Colonic mucosa (tissue), 4 donors: ENCODE measurements at places on chromosomes 5 and 9.

- peak; percentile 37 for DNase-seq
Observed at GRCh38 chr5:154873791-154874331, 15.4 kb downstream of the CNOT8 start.

GRCh38 chr9:124270504-124271335 lies 13.0 kb downstream of the NEK6 start:
- DNase-seq = peak; percentile 89

GRCh38 chr5:167030500-167031120 lies 1260.8 kb upstream of the WWC1 start:
- peak; percentile 28 for DNase-seq

GRCh38 chr9:136668983-136669790 lies 6.5 kb downstream of the EGFL7 start:
- DNase-seq = no peak

DNA sequence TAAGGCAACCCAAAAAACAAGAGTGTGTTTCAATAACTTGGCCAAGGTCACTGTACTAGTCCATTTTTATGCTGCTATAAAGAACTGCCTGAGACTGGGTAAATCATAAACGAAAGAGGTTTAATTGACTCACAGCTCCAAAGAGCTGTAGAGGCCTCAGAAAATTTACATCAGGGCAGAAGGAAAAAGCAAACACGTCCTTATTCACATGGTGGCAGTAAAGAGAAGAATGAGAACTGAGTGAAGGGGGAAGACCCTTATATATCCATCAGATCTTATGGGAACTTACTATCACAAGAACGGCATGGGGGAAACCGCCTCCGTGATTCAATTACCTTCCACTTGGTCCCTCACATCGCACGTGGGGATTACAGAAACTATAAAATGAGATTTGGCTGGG lies 64.3 kb upstream of the CAMK4 start:
- no peak for DNase-seq

DNA sequence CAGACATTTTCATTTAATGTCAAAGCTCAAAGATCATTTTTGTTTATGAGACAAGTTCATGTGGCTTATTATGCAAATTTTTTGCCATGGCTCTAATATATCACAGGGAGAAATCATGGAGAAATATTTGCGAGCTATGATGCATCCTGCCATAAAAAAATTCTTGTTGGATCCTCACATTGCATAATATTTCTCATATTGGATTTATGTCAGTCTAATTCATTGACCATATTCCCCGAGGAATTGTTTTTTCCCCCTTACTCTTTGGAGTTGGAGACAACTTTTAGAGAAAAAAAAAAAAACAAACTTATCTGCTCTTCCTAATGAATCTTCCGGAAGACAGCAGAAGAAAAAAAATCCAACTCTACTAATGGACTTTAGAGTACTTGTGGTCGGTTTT lies 4.3 kb downstream of the ZNF462 start:
- no peak for DNase-seq

- DNase-seq = no peak
Observed at GRCh38 chr9:6897207-6897822, 139.5 kb downstream of the KDM4C start.

DNA sequence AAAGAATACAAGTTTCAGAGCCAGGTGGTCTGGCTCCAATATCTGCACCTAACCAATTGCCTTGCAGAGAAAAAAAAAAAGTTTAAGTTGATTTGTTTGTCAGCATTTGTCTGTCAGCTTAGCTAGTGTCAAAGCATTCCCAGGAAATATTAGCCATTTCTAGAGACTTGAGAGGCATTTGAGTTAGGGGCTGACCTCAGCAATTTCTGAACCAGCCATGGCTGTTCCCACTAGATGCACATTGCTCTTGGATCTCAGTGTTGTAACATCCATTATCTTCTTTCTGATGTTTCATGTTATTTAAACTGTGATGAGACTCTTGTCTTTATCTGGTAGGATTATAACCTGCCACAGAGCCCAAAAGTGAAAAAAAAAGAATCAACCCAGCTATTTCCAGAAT lies 102.3 kb downstream of the NDUFAF2 start:
- no peak for DNase-seq

DNA sequence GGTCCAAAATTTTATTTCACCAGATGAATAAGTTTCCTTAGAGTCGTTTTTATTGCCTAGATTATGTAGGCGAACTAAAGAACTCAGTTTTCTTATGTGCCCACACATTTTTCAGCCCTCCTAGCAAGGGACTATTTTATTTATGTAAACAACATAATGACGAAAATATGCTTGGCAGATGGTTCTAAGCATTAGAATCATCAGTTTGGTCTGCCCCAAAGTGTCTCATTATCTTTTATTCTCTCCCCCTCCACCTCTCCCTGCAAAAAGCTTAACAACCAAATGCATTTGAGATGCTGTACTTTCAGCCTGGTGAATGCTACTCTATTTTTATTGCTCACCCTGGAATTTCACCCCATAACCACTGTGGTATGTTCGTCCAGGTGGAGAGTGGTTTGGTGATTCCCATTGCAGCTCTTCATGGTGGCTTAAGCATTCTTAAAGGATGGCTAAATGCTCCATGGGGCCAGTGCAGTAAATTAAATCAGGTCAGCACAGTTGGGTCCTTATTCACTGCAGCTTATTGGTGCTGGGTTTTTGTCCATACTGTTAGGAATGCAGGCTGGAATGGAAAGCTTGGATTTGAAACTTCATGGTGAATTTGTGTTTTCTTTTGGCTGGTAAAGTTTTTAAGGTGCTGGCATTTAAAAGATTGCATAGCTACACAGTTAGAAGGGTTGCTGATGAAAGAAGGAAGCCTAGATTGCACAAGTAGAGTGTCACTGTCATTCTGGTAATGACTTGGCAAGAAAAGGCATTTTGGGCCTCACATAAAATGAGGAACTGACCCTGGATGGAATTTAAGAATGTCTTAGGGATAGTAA lies 39.2 kb downstream of the TLE4 start:
- no peak for DNase-seq

DNA sequence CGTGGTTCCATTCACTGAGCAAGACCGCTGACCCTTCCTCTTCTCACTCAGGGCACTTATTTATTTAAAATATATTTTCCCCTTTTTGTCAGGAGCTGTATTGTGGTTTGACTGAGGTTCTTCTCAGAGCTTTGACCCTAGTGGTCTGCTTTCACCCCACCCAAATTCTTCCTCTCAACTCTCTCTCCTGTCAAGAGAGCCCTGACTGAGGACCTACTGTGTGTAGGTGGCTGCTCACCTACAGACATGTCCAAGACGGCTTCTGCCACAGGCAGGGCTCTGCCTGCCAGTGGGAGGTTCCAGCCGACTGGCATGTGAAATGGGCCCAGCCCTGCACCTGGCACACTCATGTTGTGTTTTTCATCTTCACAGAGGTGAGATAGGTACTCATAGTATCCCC lies 5.2 kb downstream of the DCANP1 start:
- no peak for DNase-seq

DNA sequence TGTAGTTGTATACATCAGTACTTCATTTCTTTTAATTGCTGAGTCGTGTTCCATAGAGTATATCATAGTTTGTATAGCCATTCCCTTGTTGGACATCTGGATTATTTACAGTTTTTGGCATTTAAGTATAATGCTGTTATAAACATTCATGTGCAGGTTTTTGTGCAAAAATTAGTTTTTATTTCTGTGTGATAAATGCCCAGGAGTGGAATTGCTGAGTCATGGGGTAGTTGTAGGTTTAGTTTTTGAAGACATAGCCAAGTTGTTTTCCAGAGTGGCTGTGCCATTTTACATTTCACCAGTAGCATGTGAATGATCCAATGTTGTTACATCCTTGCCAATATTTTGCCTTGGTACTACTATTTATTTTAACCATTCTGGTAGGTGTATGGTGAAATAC lies 12.5 kb downstream of the ZNF354B start:
- DNase-seq = no peak

DNA sequence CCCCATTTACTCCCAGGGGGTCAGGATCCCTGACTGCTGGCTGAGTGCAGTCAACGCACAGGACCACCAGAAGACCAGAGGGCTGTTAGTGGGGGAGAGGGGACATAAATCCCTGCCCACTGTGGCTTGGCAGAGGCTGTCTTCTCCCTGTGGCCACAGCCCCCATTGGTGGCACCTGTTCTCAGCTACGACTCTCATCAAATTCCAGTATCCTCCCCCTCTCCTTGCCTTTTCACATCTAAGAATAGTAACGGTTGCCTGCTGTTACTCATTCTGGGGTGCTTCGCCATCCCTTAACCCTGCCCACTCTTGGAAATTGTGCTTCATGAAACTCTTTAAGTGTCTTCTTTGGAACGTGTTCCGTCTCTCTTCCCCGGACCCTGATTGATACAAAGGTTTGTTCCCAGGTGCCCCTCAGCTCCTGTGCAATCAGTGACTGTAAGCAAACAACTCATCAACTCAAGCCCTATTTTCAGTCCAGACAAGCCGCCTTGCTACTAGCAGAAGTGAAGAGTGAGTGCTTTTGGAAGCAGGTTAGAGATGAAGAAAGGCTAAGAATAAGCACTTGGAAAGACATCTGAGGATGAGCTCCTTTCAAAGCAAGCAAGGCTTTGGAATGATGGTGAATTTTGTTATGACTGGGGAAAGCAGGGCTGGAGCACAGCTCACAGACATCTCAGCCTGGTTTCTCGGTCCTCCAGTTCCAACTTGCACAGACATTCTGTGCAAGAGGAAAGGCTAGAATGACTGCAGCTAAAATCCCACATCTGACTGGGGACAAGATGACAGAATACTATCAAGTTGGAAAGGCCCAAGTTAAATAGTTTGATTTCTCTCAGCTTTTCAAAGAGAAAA lies 22.9 kb upstream of the DENND1A start:
- DNase-seq = no peak

- no peak for DNase-seq
Observed at GRCh38 chr5:75536147-75536546, 24.5 kb downstream of the POLK start.
